Right cardiac atrium (tissue), 5 donors: ENCODE measurements at places on chromosomes 4 and X. TPM values are rescaled to one million over a fixed set of nuclear protein-coding genes. Genes with fewer than 3 reads are reported as not detected.

DCAF8L2 gene
- not detected for polyA plus RNA-seq

- no peak for DNase-seq
Measured at GRCh38 chrX:30864383-30864785, 24.7 kb downstream of the TAB3 start.

GRCh38 chr4:24912252-24913118, at the start of gene CCDC149:
Gene CCDC149 (minus strand): TSS chr4:24913042. CDS start chr4:24912864, 178 bp downstream.
- DNase-seq = peak; percentile 86

DNA sequence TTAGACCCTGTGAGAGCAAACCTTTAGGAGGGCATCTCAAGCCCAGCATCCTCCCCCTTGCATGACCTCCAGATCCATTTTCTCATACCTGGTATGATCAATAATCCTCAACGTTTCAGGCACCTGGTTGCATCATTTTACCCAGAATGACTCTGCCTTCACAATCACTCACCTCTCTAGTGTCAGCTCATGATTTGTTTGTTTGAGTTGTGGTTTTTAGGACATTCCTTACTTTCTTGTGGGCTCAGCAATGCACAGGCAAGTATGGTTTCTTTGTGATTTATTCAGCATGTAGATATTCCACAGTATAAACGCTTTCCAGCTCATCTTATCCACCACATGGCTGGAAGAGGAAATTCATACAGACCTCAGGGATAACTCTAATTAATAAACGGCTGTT, 93.6 kb upstream of the CPEB2 start:
- no peak for DNase-seq

DNA sequence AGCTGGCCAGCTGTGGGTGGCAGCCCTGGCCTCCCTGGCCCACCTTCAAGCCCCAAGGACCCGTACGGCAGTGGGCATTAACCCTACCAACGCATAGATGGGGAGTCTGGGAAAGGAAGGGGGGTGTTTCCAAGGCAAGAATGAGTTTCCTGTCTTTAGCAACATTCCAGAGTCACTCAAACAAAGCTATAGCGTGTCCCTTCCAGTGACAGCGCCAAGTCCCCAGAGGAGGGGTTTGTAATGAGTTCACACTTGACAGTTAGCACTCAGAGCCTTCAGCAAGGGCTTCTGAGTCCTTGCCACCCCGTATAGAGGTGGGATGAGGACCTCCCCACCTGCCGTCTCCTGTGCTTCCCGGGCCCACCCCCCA, 1.8 kb downstream of the BGN start:
- no peak for DNase-seq

- no peak for DNase-seq
Measured at GRCh38 chr4:79083406-79084010, 144.3 kb upstream of the PAQR3 start.
